ENCODE measurements at places on chromosomes 1 and 21.

DNA sequence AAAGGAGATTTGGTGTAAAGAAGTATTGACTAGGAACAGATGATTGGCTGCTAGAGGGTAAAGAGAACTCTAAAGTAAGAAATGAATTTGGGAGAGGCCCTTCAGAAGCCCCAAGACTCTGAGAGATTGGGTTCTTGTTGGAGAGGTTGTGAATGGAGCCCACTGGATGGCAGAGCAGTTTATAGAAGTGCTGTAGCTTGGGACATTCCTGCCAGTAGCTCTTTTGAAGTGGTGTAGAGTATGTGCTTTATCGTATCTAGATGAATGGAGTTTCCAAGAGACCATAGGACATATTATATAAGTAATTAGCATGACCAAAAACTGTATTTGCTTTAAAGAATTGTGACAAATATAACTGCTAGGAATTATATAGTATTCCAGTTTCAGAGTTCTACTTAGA, 21.3 kb downstream of the USP25 start:
- no peak for DNase-seq

- no peak for DNase-seq
Observed at GRCh38 chr1:87325982-87326738, 2.5 kb upstream of the LMO4 start.

GRCh38 chr21:14482165-14482564, 64.0 kb downstream of the SAMSN1 start:
- peak; percentile 82 for DNase-seq

DNA sequence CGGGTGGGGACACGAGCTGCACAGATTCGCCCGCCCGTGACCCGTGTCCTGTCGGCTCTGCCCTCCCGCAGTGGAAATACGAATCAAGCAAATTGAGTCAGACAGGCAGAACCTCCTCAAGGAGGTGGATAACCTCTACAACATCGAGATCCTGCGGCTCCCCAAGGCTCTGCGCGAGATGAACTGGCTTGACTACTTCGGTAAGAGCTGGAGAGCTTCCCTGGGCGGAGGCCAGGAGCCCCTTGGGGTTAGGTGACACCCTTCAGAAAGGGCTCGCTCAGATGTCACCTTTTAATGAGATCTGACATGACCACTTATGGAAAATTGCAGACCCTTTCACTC, 489 bp downstream of the CDCA8 start:
- no peak for DNase-seq

DNA sequence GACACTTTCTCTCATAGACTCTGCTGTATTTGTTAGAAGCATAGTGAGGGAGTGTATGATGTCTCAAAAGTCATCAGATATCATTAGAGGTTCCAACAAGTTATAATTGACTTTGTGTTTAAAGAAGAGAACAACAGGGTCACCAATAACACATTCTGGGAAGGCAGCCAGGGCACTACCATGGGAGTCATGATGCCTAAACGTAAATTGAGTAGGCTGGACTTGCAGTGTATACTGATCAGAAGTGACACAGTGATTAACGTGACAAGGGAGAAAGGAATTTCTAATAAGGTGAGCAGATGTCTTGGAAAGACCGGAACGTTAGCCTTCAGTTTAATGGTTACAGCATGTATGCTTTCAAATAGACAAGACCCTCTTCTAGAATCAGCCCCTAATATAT, 973.2 kb downstream of the NCAM2 start:
- no peak for DNase-seq

DNA sequence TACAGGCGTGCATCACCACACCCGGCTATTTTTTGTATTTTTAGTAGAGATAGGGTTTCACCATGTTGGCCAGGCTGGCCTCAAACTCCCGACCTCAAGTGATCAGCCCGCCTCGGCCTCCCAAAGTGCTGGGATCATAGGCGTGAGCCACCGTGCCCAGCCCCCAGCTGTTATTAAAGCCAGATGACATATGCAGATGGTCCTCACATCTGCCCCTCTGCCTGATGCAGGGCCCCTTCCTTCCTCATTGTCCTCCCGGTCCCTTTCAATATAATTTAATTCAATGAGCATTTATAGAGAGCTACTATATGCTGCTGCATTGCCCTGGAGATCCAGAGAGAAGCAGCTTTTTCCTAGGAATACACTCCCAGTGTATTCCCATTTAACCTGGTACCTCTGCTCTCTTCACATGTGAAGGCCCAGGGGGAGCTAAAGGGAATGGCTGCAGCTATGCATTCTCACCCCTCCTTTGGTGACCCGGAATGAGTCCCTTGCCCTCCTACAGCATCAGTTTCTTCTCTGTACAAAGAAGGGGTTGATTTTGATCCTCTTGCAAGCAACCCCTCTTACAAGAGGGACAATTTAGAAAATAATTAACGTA, 55.6 kb downstream of the L1TD1 start:
- DNase-seq = no peak

DNA sequence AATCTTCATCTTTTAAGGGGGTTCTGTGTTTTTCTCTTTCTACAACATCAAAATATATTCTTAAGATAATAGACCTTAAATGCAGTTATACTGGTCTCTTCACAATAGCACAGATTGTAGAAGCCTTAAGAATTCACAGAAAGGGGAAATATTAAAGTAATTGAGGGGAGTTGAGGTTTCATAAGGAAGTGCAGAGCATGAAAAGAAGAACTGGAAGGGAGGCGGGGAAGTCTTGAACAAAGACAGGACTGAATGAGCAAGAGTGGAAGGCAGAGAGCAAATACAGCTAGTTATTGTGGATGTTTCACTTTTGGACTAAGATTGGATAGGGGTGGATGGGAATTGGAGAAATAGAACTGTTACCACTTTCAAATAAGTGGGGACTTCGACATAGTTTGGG, 67.7 kb downstream of the PTGER3 start:
- DNase-seq = no peak

DNA sequence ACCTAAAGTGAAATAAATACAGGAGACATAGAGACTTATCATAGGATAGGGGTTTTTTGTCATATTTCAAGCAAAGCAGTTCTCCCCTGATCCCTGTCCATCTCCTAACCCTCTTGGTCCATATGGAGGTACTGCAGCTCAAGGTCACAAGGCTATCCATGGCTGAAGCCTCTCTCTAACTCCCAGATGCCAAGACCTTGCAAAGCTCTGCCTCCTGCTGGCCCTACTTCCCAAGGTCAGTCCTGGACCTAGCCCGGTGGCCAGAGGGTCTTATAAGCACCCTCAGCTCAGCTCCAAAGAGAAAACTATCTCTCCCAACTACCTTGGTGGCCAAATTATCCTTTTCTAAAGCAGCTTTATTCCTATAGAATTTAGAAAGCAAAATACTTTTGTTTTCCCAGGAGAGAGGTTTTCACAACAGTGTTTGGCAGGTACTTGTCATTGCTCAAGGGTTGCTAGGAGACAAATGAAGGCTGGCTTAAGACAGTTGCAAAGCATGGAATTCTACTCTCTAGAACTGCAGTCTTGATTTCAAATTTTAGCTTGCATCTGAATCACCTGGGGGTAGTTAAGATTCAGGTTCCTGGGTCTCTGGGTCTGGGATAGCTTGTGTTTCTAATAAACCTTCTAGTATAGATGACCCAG, 121.5 kb downstream of the XCL2 start:
- no peak for DNase-seq

- no peak for DNase-seq
Observed at GRCh38 chr1:223543560-223543959, 121.9 kb downstream of the CAPN8 start.

GRCh38 chr21:42413093-42413492, 9.4 kb downstream of the UBASH3A start:
- DNase-seq = no peak

GRCh38 chr1:44684525-44684924, 10.0 kb downstream of the ARMH1 start:
- DNase-seq = peak; percentile 40

DNA sequence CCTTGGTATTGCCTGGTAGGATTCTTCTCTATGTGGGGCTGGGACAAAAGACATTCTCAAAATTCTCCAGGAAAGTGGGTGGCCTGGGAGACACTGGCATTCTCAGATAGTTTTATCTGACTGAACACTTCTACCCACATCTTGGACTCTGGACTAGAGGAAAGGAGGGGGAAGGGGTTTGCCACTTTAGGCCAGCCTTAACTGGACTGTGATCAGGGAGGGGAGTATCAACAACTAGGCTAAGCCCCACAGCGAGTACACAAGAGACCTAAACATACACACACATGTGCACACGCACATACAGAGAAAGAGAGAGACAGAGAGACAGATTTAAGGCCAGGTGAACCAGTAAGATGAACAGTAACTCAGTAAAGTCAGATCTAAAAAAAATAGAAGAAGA, 1.2 kb upstream of the SEMA6C start:
- no peak for DNase-seq

- peak; percentile 43 for DNase-seq
Observed at GRCh38 chr1:111399792-111400610, 27.5 kb downstream of the OVGP1 start.

DNA sequence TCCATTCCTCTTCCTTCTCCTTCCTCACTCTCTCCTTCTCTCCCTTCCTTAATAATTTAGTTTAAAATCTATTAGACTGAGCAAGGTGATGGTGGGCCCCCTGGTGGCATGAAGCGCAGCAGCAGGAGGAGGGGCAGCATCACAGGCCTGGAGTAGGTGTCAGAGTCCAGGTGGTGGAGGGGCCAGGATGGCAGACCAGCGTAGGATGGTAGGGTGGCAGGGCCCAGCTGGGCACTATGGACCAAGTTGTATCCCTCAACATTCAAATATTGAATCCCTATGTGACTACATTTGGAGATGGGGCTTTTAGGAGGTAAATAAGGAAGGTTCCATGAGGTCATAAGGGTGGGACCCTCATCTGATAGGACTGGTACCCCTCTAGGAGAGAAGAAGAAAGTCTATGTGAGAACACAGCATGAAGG, 61.0 kb downstream of the WDR4 start:
- DNase-seq = peak; percentile 58

DNA sequence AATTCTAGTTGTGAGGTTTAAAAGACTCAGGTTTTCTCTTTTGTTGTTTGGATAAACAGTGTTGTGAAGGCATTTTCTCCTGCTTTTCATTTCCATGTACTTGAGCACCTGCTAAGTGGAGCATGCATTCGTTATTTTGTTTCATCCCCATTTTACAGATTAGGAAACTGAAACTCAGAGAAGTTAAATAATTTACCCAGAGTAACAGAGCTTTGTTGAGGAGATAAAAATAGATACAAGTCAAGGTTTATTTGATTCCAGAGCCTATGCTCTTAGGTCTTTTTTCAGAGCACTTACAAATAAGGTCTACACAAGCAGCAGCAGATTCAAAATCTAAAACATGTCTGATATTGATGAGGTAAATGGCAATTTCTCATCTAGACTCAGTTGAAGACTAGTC, 254.7 kb upstream of the PTBP2 start:
- DNase-seq = no peak

GRCh38 chr21:44496564-44497550, 41.5 kb downstream of the LRRC3 start:
- no peak for DNase-seq

DNA sequence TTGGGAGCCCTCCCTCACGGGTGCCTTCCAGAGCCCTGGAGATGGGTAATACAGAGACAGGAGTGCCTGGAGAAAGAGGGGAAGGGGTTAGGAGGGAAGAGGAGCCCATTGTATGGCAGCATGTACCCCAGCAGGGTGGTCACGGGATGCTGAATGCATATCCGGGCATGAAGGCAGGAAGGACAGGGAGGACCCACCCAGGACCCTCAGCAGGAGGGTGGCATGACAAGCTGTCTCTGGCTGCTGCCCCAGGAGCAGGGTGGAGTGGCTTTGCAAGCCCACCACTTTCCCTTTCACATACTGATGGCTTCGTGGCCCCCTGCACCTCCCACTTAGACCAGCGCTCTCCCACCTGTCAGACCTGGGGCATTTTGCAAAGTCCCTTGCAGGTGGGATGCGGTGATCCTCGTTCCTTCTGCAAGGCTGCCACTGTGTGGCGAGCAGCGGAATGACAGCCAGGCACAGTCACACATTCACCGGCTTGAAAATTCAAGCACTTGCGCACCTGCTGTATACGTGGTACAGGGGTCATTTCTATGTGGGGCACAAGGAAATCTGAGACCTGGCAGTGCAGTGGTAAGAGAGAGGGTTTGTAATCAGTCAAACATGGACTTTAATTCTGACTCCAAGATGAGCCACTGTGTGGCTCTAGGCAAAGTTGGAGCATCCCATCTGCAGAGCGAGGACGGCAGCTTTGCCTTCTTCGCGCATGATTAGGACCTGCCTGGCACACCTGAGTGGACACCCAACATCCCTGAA, 53.2 kb upstream of the TMEM51 start:
- peak; percentile 15 for DNase-seq

- DNase-seq = no peak
Observed at GRCh38 chr1:210384625-210385024, 55.9 kb downstream of the HHAT start.

DNA sequence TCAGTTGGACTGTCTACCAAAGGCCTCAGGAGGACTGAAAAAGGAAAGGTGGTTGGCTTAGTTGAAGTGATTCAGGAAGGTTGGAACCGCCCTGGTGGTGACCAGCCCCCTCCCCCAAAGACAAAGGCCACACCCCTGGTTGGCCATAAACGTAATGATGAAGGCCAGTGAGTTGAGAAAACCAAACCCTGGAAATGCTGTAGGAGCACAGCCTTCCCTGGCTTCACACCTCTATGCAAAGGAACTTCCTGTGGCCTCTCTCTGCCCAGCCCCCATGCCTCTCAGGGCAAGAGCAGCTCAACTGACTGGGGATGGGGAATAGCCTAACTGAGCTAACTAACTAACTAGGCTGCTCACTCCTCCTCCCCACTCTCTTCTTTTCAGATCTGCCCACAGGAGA, 90.4 kb downstream of the NPHP4 start:
- DNase-seq = no peak

DNA sequence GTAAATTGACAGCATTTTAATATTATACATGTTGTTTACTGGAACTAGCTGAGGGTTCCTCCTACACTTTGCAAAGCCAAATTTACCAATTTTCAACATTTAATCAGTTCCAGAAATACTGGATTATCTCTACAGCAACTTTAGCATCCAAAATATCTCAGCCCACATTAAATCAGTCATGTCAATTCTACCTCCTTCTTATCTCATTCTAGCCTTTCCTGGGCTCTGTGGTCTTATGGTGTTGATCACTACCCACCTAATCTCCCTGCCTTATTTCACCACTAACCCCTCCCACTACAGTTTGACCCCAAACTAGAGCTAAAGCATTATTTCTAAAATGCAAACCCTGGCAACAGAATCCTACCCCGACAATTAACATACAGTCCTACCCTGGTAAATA, 3.3 kb downstream of the OMA1 start:
- no peak for DNase-seq

DNA sequence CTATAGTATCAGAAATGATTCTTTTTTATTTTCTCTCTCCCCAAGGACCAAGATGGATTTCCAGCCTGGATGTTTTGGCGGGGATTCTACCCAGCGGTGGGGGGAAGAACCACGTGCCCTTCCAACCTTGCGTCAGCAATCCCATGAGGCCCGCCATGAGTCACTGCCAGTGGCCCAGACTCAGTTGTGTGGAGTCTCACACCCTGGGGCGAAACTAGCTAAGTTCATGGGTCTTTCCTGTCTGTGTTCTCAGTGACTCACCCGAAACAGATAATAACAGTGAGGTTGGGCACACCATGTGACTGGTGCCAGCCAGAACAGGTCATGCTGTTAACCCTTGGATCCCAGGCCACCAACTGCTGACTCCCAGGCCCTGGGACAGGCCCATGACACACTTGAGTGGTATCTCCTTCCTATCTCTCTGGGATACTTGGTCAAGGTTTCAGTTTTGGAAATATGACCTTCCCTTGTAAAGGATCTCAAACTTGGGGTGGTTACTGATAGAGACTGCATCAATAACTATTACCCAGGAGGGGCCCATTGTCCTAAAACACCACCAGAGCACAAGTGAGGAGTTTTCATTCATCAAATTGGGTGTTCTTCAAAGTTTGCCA, 98.0 kb upstream of the DUSP10 start:
- no peak for DNase-seq
